ENCODE measurements at places on chromosomes 4 and X.

- DNase-seq: no peak
These were observed 30.6 kb downstream of the ANK2 start for GRCh38 chr4:113080050-113080449.

- DNase-seq: no peak
These were observed 112.3 kb upstream of the IL15 start for GRCh38 chr4:141524116-141524515.

DNA sequence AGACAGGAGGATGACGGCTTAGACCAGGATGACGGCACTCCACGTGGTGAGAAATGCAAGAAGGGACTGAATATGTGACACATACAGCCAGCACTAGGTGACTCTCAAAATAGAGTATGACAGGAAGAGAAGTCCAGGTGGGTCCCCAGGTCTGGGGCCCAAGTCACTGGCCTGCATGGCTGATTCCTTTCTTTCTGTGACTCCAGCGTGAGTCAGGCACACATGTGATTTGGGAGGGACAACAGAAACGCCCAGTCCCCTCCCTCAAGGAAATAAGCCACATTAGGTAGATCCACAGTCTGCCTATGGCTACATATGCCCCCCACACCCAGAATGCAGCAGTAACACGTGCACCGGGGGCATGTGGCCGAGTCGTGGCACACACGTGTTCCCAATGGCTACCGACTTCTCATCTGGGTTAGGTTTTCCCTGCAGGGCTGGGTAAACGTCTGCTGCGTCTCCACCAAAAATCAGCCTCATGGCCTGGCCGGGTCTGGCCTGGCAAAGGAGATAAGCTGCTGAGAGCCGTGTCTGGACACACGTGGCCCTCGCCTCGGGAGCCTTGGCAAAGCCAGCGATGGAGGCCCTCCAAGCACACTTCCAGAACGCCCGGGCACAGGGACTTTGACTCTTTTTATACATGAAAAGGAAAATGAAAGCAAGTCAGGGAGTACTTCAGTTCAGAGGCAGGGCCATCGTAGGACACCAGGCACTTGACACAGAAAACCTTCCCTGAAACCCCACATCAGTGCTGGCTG, 19.3 kb downstream of the SEL1L3 start:
- no peak for DNase-seq

DNA sequence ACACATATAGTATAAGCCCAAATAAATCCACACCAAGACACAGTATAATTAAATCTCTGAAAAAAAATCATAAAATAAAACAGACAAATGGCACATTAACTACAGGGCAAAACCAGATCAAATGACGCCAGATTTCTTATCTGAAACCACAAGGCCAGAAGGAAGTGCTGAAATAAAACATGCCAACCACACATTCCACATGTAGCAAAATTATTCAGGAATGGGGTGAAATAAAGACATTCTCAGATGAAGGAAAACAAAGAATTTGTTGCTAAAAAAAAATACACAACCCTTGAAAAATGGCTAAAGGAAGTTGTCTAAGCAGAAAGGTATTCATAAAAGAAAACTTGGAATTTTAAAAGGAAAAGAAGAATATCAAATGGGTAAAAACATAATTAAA, 4.5 kb upstream of the DCAF12L1 start:
- no peak for DNase-seq

GRCh38 chr4:8291701-8292477, 22.3 kb downstream of the HTRA3 start:
- no peak for DNase-seq

GRCh38 chr4:173160871-173161270, 7.7 kb upstream of the GALNT7 start:
- DNase-seq: no peak

DNA sequence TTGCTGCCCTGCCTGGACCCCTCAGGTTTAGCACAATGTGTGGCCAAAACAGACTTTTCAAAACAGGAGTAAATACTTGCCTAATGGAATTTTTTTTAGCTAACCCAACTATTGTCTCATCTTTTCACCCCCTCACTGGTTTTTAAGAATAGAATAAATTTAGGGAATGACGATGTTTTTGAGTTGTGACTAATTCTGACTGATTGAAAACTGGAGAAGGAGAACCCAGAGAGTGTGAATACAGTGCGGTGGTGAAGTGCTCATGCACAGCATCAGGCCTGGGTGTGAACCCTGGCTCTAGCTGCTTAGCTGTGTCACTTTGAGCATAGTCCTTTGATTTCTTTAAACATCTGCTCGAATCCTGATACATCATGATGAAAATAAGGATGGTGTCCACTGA, 10.5 kb downstream of the ANTXR2 start:
- no peak for DNase-seq

GRCh38 chrX:51851507-51852085, 41.8 kb upstream of the MAGED1 start:
- no peak for DNase-seq

- no peak for DNase-seq
These were observed 167.3 kb upstream of the LEF1 start for GRCh38 chr4:108336076-108336475.

DNA sequence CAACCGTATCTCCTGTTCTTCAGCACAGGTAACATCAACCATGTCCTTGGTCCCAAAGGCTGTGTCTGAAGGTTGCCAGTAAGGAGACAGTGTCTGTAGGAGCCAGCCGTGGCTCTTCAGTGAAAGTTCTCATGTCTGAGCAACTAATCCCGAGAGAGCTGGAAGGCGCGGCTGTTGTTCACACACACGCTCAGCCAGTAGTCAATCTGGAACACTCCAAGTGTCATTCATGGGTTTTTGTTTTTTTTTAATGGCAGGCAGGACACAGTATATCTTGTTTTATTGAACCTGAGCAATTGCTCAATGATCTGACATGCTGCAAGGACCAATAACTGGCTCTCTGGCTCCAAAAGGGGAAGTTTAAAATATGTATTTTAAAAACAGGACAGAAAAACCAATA, 48.4 kb upstream of the MAP3K15 start:
- DNase-seq: no peak

All from stimulated activated CD8-positive, alpha-beta memory T cell treated with anti-CD3 and anti-CD28 coated beads, Interleukin-2, amount 100 ng/mL, for 1 hour (primary cell).